Activated CD8-positive, alpha-beta memory T cell treated with anti-CD3 and anti-CD28 coated beads for 1 hour (primary cell): ENCODE measurements at places on chromosomes 13 and 19.

DNA sequence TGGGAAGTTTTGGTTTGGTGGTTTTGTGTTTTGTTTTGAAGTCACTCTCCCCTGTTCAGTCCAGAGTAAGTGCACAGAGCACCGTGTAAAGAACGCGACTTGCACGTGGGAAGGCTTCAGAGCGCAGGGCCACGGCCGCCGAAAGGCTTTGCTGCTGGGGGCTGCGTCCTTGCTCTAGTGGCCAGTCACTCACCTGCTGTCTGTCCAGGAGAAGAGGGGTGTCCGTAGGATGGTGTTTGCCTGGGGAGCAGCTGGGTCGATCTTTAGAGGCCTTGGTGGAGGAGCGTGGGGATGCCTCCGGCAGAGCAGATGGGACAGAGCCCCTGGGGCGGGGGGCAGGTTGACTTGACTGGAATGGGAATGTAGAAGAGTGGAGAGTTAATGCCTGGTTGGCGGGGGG, 116.6 kb upstream of the MCF2L start:
- DNase-seq: no peak

- no peak for DNase-seq
Observed at GRCh38 chr19:18605546-18606280, 886 bp downstream of the CRLF1 start.

GRCh38 chr13:77460195-77460594, 75.3 kb upstream of the SCEL start:
- no peak for DNase-seq

DNA sequence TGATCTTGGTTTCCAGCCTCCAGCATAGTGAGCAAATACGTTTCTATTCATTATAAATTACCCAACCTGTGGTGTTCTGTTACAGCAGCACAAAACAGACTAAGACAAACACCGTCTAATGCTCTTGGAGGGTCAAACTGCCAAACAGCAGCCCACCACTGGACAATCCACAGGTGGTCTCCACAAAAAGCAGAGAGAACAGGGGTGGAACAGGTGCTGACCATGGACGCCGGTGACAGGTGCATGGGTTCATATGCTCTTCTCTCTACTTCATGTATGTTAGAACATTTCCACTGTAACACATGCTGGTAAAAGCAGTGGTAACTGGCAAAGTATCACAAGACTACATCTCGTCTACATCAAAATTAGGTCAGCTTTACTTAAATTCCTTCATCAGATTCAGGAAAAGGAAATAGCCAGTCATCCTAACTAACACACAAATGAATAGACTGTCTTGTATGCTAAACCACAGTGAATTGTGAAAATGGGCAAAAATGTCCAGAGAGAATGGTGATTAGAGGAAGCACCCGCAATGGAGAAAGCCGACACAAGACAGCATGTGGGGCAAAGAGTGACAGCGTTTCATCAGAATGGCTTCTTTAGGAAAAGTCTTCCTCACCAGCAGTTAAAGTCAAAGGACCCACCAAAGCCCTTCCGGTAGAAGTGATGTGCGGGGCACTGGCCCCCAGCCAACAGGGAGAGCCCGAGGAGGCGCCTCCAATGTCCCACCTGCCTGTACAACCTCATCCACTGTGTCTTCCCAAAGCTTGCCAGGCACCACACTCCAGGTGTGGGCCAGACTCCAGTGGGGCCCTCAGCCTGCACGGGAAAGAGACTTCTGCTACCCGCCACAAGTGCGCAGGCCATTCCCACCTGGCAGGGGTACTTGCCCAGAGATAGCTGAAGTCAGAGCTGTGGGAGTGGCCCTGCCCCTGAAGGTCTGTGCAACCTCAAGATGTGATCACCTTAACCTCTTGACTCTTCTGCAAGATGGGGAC, 6.5 kb downstream of the CARS2 start:
- no peak for DNase-seq

- no peak for DNase-seq
Observed at GRCh38 chr13:93268327-93269028, 41.9 kb downstream of the GPC6 start.

- DNase-seq: no peak
Observed at GRCh38 chr19:39381910-39382611, 8.8 kb downstream of the PAF1 start.

- no peak for DNase-seq
Observed at GRCh38 chr13:77299587-77299986, 27.3 kb downstream of the MYCBP2 start.

DNA sequence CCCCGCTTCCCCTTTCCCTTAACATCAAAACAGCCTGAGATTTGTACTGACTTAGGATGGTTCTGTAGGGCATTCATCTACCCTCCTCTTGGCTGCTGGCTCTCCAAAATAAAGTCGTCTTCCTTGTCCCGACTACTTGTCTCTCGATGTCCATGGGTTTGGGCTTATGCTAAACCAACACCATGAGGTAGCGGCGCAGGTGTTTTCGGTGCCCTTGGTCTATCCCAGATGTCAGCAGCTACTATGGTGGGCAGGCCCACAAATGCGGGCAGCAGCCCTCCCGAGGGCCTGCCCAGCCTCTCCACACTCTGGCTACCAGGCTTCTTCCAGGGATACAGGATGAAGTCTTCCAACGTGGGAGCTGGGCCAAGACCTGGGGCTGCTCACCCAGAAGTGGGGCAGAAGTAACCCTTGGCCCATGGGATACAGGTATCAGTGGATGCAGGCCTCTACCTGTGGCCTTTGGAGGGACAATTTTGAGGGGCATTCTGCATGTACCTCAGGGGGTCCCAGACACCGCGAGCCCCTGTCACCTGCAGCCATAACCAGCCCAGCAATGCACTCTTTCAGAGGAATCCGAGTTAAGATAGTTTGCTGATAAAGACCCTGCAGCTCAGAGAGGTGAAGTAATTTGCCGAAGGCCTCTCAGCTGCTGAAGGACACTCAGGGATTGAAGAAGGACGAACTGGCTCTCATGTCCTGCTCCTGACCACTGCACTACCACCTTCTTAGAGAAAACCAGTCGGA, 47.8 kb upstream of the VSTM2B start:
- DNase-seq: no peak

GRCh38 chr19:49438261-49438660, 3.1 kb downstream of the SLC17A7 start:
- DNase-seq: no peak

GRCh38 chr13:73544175-73544574, 485.4 kb downstream of the KLF5 start:
- DNase-seq: no peak

DNA sequence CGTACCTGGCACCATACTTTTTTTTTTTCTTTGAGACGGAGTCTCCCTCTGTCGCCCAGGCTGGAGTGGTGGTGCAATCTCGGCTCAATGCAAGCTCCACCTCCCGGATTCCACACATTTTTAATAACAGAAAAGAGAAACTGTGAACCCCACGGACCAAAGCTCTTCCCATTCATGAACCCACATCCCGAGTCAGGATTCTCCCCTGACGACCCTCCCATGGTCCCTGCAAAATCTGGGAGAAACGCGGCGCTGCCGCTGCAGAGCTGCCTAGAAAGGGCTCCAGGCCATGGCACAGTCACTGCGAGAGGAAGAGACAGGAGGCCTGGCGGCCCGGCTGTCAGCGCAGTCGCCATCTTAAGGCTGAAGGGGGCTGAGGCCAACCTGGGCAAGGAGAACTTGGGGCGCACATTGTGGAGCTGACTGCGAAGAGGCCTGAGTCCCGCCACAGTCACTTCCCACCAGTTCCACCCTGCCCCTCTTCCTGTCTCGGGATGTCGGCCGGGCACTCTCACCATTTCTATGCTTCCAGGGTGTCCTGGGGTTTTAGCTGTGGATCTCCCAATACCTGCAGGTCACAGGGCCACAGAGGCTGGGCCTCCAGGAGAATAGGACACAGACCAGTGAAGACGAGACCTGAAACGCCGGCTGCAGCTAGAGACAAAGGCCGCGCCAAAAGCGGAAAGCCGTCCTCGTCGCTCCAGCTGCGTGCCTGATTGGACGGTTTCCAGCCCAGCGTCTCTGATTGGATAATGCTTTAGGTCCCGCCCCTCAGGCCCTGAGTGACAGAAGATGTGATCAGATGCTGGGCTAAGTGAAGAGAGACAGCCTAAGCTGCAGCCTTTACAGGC, 71.0 kb downstream of the ZNF486 start:
- DNase-seq: peak; percentile 49

- no peak for DNase-seq
Observed at GRCh38 chr19:58361900-58362271, 665 bp downstream of the ZNF497 start.

GRCh38 chr13:90049989-90050671, 1297.4 kb upstream of the MIR17HG start:
- DNase-seq: no peak
